ENCODE measurements at places on chromosomes 6 and 20.
A peak's percentile ranks its signal among the peaks of the same experiment; 100 is the strongest.

DNA sequence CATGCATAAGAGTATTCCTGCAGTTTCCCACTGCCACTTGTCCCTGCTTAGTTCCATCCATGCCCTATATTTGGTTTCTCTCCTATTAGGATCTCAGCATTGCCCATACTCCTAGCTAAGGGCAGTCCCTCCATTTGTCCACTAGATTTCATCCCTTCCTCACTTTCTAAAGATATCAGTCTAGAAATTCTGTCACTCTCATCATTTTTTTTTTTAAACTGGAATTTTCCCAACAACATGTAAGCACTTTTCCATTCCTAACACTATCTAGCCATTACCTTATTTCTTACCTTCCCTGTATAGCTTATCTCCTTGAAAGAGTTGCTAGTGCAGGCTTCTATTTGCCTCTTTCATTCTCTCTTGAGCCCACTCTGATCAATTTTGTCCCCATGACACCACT is 312.2 kb downstream of the BTBD3 start:
- no peak for DNase-seq

DNA sequence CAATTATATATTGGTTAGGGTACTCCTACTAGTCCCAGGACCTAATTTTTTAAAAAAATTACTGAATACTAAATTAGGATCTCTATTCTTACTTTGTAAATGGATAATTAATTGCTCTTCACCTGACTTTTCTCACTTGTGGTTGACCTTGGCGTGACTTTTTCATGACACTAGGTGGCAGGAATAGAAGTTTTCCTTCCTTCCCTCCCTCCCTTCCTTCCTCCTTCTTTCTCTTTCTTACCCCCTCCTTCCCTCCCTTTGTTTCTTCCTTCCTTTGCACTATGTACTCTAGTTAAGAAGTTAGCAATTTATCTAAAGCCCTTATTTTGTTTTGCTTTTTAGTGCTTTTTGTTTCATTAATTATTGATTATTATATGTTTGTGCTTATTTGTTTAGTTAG is 20.4 kb upstream of the HBS1L start:
- DNase-seq, result no peak

GRCh38 chr20:41154436-41155176 is 17.3 kb downstream of the PLCG1 start:
- no peak for DNase-seq

DNA sequence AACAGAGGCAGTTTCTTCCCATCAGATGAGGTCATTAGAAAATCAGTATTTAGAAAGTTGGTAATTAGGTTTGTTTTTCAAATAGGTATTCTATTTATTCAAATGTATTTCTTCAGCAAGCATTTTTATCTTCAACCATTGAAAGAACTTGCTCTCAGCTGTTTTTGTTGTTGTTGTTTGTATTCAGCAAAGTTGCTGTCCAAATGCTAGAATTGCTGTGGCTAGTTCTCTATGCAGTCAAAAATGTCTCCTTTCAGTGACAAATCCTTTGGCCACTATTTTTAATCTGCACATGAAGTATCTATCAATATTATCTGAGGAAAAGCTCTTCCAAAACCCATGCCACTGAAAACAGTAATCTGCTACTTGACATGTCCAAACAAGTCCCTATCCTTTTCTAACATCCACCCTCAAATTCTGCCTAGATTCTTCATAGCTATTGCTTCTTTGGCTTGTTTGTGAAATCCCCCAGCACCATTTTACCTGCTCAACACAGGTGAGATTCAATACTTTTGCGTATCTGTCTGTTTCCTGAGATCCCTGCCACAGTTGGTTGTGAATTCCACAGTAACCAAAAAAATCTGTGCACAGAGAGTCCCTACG is 1005.4 kb downstream of the GRIK2 start:
- no peak for DNase-seq

DNA sequence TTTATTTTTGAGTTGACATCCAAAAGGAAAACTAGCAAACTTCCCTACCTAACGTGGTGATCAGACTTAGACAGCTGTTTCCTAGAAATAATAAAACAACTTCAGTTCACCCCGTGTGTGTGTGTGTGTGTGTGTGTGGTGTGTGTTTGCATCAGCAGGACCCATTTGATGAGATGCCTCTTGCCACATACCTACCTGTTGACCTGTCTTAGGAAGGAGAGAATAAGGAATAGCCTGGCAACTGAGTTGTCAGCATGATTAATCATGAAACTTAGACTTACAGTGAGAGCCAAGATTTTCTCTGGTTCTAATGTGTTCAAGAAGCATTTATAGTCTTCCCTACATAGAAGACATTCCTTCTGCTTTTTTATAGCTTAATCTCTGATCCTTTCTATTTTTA is 16.1 kb upstream of the PBOV1 start:
- no peak for DNase-seq

DNA sequence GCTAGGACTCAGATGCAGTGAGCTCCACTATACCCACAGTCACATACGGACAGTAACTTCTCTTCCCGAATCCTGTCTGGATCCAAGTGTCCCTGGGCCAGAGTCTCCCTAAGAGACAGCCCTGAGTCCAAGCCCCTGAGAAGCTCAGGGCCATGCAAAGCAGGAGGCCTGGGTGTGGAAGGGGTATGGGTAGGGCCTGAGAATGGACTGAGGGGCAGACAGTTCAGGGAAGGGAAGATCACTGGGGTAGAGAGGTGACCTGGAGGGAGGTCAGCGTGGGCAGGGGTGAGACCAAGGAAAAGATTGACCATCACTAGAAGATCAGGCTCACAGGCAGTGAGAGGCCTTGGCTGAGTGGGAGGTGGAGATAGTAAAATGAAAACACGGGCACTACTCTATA is 8.8 kb downstream of the RPS6KA2 start:
- no peak for DNase-seq

GRCh38 chr6:145749632-145750031 is 14.3 kb upstream of the EPM2A start:
- DNase-seq, result no peak

DNA sequence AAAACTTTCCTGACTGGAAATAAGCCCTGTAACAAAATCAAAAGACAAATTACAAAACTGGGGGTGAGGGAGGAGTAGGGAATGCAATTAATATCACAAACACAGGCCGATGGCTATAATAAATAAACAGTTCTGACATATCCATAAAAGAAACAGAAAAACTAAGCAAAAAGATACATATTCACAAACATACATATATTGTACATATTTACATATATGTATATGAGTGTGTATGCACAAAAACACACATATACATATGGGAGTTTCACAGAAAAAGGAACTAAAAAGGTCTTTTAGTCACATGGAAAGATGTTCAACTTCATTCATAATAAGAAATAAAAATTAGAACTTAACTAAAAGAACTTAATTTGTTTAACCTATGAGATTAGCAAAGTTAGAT is 292.7 kb downstream of the TFAP2A start:
- no peak for DNase-seq

DNA sequence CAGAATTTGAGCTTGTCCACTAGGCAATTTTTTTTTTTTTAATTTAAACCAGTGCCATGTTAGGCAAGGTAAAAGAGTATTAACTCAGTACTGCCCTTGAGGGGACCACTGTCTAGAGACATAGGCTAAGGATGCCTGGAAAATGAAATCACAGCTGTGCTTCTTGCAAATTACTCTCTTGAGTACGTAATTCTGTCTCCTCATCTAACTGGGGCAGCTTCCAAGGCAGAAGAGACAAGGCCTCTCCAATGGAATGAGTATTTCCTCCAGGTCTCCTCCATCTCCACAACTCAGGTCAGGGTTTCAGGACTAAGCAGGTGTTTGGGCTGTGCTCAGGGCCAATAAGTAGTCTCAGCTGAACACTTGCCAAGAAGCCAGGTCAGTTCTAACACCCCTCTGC is 33.8 kb upstream of the MRPS10 start:
- no peak for DNase-seq

GRCh38 chr20:43911066-43911465 is 3.6 kb upstream of the TOX2 start:
- DNase-seq, result no peak

- DNase-seq, result no peak
Measured at GRCh38 chr20:10185741-10186558, 32.7 kb upstream of the SNAP25 start.

DNA sequence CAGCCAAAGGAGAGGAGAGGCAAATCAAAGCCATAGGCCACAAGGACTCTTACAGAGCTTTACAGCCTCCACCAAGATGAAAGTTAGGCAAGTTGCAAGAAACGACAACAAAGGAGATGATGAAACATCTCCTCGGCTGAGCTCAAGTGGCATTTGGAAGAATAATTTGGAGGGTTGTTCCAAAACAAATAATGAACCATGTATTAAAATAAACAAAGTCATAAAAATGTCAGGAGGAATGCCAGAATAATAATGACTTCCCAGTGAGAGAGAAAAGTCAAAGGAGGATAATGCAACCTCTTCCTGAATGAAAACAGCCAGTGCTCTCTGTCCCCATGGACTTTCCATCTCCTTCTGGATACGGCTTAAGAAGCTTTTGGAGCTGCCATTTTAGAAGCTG is 371.4 kb upstream of the ID4 start:
- no peak for DNase-seq

- DNase-seq, result no peak
Measured at GRCh38 chr6:35948725-35949124, 27.8 kb upstream of the SRPK1 start.

DNA sequence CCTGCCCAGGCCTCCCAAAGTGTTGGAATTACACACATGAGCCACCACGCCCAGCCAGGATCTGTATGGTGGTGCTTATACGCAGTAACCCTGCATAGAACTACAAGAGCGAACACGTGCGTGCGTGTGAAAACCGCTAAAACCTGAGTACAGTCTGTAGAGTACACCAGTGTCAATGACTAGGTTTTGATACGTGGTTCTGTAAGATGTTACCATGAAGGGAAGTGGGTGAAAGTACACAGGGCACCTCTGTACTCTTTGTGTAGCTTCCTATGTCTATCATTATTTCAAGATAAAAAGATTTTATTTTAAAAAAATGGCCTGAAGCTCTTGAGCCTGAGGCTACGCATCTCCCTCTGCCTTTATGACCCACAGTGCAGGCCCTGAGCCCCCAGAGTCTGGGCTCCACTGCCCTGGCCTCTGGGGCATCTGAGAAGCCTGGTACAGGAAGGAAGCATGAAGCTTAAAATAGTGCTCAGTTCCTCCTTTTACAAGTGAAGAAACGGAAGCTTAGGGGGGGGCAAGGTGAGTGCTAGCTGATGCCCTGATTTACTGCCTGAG is 21.6 kb downstream of the LY86 start:
- DNase-seq, result no peak

DNA sequence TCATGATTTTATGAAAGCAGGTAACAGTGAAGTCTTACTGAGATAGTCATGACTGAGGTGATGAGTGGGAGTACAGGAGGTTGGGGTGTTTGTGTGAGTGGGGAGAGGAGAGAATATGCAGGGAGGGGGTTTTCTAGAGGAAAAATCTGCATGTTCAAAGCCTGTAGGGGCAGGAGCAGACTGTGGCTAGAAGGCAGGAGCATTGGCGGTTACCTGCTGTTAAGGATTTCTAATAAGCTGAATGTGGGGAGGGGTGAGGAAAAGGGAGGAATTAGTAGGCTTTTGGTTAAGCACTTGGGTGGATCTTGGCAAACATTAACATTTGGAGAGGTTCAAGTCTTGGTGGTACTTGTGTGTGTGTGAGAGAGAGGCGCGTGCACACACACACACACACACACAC is 70.8 kb downstream of the EYA4 start:
- no peak for DNase-seq

- no peak for DNase-seq
Measured at GRCh38 chr20:37437676-37438075, 83.4 kb upstream of the NNAT start.

DNA sequence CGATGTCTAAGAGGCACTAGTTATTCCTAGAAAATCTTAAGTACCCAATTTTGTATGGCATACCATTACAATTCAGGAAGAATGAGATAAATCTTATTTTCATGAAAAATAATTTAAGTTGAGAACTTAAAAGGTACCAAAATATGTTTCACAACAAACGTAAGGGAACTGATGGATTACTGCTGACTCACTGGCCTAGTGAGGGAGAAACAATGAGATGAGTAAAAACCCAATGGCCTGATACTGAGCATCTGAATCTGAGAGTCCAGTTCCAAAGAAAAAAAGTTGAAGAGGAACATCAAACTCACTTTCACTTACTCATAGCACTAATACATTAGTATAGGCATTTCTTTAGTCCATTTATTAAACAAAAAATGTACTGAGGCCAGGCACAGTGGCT is 56.0 kb downstream of the MDN1 start:
- DNase-seq, result no peak

- peak; percentile 62 for DNase-seq
Measured at GRCh38 chr20:50980851-50981713, 22.5 kb downstream of the MOCS3 start.

DNA sequence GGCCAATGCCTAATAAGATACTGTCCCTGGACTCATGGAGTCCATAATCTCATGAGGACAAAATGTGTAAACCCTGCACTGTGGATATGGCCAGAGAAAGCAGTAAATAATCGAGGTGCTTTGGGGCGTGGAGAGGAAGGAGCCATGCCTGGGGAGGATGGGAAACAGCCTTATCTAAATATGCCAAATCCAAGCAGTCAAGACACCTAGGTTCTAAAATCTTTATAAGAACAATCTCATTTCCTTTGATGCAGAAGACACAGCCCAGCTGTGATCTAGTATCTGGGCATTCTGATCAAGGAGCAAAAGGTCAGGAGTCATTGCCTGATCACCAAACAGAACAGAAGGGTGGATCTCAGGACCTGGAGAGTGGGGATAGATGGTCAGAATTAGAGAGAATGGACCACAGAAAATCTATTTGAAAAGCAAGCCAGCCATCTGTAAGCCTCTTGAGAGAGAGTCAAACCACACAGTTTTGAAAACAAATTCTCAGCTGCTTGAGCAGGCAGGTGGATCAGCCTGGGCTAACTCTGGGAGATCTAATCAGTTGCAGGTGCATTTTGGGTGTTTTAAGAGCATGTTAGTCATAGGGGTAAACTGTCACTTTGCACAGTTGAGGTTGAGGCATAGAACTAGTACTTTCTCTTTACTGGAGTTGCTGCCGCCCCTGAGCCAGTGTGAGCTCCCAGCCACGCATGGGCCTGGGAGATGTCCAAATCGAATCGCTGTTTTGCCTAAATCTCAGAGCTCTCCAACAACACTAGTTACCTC is 130.8 kb upstream of the TNFAIP3 start:
- DNase-seq, result no peak

GRCh38 chr6:21722510-21722909 is 129.0 kb downstream of the SOX4 start:
- no peak for DNase-seq

All from stimulated activated CD8-positive, alpha-beta memory T cell treated with anti-CD3 and anti-CD28 coated beads, Interleukin-7, amount 100 ng/mL, for 48 hours (primary cell).